Kidney tubule cell (primary cell): ENCODE measurements at places on chromosomes 1 and 21.

- no peak for DNase-seq
These were observed 132.5 kb downstream of the RNF220 start for GRCh38 chr1:44537538-44537937.

DNA sequence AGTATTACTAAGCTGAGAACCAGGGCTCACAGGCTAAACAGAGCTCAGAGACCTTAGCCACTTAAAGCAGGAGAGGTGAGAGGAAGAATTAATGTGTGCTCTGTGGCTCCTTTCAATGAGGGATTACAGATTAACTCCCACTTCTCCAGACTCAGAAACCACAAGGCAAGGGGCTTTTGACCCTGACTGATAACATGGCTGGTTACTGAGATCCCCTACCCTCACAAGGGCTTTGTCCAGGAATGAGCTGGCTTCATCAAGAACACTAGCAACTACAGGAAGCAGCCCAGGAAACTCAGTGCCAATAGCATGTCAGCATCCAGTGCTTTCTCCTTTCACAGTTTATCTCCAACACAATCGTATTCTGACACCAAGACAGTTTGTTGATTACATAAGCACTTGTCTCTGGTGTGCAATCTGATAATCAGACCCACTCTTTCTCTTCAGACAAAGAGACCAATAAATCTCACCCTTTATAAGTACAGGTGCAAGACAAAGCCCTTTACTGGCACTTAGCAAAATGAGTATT, 38.8 kb downstream of the ERI3 start:
- peak; percentile 41 for DNase-seq

- DNase-seq, result no peak
These were observed 201.5 kb downstream of the HS2ST1 start for GRCh38 chr1:87115891-87116290.

- peak; percentile 100 for DNase-seq
These were observed 6.2 kb upstream of the ANKRD35 start for GRCh38 chr1:145891587-145892485.

DNA sequence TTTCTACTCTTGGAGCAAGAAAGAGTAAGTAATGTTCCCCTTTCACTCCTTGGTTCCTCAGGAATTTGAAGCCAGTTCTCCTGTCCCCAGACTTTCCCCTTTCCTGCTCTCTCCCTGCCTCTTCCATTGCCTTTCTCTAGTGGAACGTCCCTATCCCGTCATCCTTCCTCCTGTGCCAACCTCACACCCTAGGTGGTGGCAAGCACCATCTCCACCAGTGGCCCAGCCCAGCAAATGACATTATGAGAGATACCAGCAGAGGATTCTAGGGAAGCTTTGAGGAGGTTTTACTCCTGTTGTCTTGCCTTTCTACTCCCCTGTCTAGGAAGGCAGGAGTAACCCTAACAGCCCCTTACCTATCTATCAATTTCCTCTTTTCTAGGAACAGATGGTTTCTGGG, 8.1 kb upstream of the TACSTD2 start:
- DNase-seq, result no peak

DNA sequence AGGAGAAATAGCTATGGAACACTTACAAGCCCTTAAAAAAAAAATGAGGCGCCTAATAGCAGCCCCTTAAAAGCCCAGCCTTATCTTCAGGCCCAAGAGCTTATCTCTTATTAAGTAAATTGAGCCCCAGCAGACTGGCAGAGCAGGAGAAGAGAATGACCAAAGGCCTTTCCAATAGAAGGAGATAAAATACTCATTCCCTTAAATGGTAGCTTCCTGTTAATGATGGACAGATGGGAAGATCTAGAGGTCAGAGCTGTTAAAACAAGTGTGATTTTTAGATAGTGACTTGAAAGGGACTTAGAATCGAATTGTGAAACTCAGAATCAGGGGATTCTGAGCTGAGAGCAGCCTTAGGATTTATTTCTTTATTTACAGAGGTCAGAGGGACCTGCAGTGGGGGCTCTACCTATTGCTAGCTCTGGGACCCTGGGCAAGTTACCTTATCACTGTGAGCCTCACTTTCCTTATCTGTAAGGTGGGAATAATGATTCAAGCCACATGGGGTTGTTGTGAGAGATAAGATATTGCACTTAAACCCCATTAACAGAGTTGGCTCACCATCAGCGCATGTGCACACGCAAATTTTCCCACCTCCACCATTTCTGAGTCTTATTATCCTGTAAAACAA, 101.3 kb upstream of the C8B start:
- no peak for DNase-seq

DNA sequence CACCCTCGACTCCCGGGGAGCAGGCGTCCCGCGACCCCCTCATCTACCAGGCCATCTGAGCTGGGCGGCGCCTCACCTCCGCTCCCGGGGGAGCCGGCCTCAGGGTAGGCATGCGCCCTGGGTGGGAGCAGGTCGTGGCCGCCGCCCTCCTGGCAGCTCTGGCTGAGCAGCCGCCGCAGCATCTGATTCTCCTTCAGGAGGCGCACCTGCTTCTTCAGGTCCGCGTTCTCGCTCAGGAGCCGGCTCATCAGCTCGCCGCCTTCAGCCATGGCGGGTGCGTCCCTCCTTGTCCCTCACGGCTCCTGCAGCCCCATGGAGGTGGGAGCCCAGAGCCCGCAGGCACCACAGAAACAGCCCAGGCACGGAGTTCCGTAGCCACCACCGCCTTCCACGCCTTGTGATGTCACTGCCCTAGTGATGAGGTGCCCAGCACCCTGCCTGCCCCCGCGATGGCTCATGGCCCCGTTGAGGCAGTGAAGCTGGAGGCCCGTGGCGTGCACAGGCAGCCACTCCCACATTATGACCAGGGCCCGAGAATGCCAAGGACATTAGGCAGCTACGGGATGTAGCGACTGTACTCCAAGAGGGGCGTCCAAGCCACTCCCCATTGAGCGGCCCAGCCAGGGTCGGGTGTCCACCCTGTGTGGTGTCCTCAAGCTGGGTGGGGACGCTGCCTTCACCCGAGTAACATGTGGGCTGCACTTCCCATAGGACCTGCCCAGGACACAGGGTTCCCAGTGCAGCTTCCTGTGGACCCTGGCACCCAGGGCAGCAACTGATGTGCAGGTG, 1.5 kb downstream of the SPATC1L start:
- no peak for DNase-seq

DNA sequence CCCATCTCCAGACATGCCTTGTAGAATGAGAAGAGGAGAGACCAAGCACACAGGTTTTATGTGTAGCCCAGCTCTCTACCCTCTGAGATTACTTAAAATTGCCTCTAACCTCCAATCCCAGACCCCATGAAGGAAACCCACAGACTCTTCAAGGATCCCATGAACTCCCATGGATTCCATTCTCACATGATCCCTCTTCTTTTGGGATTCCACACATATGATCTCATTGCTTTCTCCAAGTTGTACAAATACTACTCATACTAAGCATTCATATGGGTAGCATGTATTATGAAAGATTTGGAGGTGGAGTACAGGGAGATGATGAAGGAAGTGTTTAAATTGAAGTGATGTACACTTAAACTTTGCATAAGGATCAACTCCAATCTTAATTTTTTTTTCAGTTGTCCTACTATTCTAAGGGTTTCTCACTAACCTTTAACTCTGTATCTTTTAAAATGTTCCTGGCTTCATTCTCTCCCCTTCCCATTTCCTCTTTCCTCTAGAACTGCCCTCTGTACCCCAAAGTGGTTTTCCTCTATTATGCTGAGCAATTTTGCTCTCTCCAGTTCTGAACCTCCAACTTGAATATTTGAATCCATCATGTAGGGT, 41.6 kb downstream of the MFSD2A start:
- DNase-seq, result no peak

- peak; percentile 46 for DNase-seq
These were observed 241.3 kb downstream of the PLA2G4A start for GRCh38 chr1:187070076-187070475.

GRCh38 chr1:29256979-29257804, 20.9 kb downstream of the PTPRU start:
- DNase-seq, result no peak

GRCh38 chr1:192787914-192788585, 20.8 kb upstream of the RGS2 start:
- DNase-seq, result peak; percentile 71

DNA sequence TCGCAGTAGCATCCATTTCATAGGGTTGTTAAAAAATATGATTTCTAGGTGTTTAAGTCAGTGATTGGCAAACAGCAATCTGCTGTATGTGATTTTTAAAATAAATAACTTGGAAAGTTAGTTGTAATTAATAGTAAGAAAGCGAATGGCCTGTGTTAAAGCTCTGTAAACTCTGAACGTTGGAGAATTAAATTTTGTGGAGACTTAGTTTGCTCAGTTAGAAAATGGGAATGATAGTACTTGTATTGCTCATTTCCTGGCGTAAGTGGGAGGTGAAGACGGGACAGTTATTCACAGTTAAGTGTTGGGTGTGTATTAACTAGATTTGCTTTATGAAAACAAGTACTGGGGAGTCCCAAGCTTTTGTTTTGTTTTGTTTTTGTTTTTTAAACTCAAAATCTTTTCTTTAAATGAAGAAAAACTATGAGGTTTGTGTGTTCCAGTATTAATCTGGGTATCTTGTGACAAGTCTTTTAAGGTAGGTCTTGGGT, 995 bp downstream of the CACYBP start:
- DNase-seq, result peak; percentile 48

GRCh38 chr1:180309338-180309737, 79.3 kb downstream of the LHX4 start:
- peak; percentile 87 for DNase-seq

DNA sequence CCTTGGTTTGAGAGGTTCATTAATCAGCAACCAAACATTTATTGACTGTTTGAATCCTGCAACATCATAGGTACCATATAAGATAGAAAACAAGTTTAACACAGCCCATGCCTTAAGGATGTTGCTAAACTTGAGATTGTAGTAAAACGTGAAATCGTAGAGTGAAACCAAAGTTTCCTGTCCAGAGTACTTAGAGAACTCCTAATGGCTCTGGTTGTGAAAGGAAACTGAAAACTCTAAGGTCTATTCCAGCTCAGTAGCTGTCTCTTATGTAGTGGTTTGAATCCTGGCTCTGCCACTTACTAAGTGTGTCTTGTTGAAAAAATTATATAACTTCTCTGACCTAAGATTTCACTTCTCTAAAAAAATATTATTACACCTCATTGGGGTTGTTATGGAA, 310.9 kb downstream of the NTNG1 start:
- no peak for DNase-seq

- DNase-seq, result peak; percentile 66
These were observed 74.3 kb downstream of the MPZL1 start for GRCh38 chr1:167795810-167796740.

DNA sequence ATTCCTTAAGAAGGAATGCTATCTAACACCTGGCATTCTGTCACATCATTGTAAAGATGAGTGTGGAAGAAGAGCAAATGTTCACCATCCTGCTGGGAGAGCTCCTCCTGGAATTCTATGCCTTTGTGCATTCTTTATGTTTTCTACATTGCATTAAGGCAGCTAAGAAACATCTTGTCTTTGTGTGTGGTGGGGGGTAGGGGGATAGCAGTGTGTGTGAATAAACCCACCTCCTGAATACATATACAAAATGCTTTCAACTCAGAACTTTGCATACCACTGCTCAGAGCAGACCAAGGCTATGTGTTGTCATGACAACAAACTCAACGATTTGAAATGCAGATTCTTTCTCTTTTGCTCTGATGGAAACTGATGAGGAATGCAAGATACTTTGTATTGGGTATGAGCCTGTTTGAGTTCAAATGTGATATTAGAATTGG, 193.6 kb upstream of the KAZN start:
- no peak for DNase-seq

GRCh38 chr1:88890791-88891317, 513 bp downstream of the GTF2B start:
- DNase-seq, result peak; percentile 32

DNA sequence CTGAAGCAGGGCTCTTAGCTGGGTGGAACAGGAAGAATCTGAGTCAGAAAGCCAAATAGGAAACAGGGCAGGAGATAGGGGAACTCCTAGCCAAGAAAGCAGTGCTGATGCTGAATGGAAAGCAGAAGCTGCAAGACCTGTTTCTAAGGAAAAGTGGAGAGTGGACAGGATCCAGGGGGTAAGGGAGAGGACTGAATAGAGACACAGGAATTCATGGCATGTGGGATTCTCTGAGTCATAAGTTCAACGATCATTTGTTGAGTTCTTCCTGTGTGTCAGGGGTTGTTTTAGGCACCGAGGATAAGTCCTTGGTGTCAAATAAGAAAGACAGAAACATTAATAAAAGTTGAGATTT, 153.8 kb upstream of the FGGY start:
- DNase-seq, result peak; percentile 100

DNA sequence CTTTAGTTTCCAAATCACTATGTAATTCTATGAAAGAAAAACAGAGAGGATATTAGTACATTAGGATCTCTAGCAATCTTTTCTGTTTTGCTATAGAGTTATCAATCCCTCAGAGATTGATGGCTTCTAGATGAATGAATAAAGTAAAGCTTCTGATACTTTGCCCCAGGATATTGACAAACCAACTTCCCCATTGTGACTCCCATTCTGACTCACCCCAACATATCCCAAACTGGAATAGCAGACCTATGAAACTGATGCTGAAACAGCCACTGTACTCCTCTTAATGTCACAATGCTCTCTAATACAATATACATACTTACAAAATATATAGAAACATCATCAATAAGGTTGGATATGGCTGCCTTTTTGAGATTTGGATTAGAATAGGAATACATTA, 442.1 kb upstream of the NR5A2 start:
- DNase-seq, result peak; percentile 16

DNA sequence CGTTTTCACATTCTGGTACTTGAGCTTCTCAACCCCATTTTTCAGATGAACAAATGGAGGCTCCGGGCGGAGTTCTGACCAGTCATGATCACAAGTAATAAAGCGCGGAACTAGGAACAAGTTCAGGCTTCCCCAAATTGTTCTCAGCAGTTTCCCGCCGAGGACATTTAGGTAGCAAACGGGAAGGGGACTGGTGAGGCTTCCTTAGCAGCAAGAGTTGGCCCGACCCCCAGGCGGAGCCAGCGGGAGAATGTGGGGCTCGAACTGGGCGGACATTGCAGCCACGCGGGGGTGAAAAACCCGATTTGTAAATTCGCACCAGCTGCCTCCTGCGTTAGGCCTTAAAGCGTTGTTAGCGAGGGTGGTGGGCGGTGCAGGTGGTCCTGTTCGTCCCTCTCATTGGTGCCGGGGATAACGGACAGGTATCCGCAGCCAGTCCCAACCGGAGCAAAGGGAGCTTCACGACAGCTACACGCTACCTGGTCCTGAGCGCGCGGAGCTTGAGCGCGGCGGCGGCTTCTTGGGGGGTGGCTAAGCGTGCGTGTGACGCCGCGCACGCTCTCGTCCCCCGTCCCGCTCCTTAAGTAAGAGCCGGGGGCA, 15.3 kb downstream of the SEMA6C start:
- DNase-seq, result peak; percentile 82

DNA sequence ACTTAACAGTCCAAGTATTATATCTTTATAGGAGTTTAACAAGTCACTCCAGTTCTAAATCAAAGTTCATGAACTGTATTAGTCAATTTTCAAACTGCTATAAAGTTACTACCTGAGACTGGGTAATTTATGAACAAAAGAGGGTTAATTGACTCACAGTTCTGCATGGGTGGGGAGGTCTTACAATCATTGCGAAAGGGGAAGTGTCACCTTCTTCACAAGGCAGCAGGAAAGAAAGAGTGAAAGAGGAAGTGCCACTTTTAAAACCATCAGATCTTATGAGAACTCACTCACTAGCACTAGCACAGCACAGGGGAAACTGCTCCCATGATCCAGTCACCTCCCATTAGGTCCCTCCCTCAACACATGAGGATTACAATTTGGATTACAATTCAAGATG, 70.0 kb downstream of the CLCA4 start:
- peak; percentile 71 for DNase-seq

- DNase-seq, result peak; percentile 59
These were observed 1.5 kb downstream of the GCLM start for GRCh38 chr1:93907718-93908117.

- DNase-seq, result no peak
These were observed 45.8 kb upstream of the DNASE2B start for GRCh38 chr1:84352298-84353106.
